ENCODE measurements at places on chromosomes 6 and 20. TPM values are rescaled to one million over a fixed set of nuclear protein-coding genes. Genes with fewer than 3 reads are reported as not detected.
A peak's percentile ranks its signal among the peaks of the same experiment; 100 is the strongest.

GRCh38 chr6:26205625-26206574 lies 118.7 kb downstream of the HFE start:
- no peak for DNase-seq

DNA sequence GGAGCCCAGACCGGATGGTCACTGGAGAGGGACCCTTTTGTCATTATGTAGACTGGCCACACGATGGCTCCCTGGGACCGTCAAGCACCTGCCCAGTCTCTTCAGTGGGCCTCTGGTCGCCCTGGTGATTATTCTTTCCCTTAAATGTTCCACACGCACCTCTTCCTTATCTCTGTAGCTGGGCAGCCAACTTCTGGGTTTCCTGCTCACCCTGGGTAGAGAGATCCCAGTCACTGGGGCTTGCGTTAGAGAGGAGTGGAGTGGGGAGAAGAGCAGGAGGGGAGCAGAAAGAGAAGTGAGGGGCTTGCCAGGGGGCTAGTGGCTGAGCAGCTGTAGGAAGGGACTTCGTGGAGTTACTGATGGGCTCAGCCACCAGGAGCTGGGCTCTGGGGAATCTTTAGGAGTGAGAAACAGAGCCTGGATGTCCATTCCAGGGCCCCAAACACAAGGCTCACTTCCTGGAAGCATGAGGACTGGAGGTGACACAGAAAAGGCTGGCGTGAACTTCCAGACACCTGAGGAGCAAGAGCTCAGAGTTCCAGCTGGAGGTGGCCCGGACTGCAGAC lies 150.1 kb downstream of the DHX35 start:
- DNase-seq: no peak

GRCh38 chr20:44518248-44518647 lies 3.6 kb downstream of the SERINC3 start:
- no peak for DNase-seq

LAMA2 gene
- 116 TPM for total RNA-seq

DNA sequence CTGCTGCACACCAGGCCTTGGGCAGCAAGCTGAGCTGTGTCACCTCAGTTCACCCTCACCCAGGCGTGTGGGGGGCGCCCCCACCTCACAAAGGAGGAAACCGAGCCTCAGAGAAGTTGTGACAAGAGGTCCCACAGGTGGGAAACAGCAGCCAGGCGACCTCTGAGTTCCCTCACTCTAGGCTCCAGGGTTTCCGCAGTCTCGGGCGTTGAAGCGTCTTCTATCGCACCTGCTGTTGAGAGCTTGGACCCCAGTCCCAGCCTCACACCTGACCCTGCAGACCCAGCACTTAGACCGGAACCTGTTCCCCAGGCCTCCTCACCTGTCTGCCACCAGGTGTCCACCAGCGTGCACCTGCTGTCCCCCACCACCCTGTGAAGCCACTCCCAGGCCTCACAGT lies 22.3 kb upstream of the APMAP start:
- DNase-seq: peak; percentile 49

GRCh38 chr6:87700397-87701343 lies 1.4 kb downstream of the AKIRIN2 start:
- DNase-seq: no peak

FGD2 gene
- 11.5 TPM for total RNA-seq

MAP7 gene
- 14.2 TPM for total RNA-seq

DNA sequence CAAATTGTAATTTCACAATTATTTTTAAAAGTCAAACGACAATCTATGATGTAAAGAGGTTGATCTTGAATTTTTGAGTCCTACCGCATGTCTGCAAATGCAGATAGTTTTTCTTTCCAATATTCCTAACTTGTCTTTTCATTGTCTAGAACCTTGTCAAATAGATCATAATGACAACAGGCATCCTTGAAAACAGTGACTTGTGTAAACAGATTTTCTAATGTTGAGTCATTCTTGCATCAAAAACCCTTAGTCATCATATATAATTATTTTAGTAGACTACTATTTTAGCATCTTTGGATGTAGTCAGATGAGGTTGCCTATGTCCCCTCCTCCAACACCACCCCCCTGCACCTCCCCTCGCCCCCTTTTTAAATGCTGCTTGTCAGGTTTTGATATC lies 43.8 kb downstream of the BMP6 start:
- DNase-seq: no peak

GRCh38 chr6:36975231-36976006 lies 10.6 kb downstream of the MTCH1 start:
- DNase-seq: no peak

ZSWIM1 gene
- 7.5 TPM for total RNA-seq

- DNase-seq: no peak
These were observed 31.7 kb downstream of the REPS1 start for GRCh38 chr6:138956244-138956924.

RNF39 gene
- total RNA-seq: not detected

GRCh38 chr20:43191946-43192863 lies 2.5 kb upstream of the PTPRT start:
- no peak for DNase-seq
